Hematopoietic multipotent progenitor cell treated with erythropoietin and hydrocortisone succinate and interleukin-3 and kit ligand, for 17 days (in vitro differentiated cells): ENCODE measurements at places on chromosomes 11 and 22.
A peak's percentile ranks its signal among the peaks of the same experiment; 100 is the strongest.

DNA sequence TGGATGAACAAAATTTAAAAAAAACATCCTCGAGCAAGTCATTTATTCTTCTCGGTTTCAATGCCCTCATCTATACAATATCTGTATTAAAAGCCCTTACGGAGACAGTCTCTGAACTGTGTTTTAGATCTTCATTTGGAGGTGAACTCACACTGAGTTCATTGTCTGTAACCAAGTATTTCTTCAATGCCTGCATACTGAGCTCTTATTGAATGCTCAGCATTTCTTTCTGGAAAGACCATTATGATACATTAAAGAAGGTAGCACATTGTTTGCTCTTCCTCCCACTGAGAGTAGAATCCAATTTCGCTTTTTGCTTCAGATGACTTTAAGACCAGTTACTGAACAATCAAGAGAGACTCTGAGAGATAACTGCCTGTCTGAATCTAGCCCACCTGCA is 1.7 kb upstream of the ANO3 start:
- DNase-seq: no peak

DNA sequence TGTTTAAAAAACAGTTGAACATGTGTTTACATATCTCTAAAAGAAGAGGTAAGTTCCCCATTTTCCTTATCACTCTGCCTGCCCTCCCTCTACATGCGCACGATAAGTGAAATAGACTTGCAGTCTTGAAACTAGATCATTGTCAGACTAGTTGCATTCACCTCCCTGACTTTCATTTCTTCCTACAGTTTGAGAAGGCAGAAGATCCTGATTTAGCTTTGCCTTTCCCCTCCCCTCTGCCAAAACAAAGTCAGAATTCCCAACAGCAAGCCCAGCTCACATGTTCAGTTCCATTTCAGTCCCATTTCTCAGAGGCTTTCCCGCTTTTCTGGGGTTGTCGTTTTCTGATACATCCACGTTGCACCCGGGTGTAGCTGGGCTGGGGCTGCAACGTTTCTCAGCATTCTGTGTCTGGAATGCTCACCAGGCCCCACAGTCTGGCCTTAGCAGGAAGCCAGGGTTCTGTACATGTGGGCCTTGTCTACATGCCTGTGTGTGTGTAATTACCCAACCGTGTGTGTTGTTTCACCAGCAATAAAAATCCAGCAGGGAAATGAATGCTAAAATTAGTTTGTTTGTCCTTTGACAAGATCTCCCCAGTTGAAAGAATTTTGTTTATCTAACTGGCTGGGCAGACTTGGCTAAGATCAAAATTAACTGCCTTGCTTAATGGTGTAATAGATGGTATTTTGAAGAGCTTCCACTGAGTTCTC is 179.2 kb downstream of the DBX1 start:
- DNase-seq: no peak

DNA sequence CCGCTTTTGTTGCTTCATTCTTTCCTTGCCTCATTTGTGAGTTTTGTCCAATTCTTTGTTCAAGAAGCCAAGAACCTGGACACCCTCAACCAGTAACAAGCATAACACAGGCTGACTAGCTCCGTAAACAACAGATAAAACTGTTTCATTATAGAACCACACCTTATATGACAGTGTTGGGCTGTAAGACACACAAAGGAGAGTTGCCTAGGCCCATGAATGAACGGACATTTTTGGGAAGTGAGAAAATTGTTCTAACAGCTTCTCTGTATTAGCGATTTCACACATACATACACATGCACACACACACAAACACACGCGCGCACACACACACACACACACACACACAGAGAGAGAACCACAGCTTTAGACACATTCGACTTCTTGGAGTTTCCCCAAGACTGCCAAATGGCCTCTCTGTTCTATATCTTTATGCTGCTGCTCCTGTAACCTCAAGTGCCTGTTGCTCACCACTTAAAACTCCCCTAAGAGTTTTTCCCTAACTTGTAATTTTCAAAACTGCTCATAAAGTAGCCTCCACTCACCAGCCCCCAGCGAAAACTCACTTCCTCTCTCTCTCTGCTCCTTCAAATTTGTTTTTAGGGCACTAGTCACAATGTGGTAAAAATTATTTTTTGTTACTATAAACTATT is 35.9 kb downstream of the CTSC start:
- DNase-seq: no peak

- no peak for DNase-seq
These were observed 24.9 kb upstream of the C11orf58 start for GRCh38 chr11:16713594-16713993.

DNA sequence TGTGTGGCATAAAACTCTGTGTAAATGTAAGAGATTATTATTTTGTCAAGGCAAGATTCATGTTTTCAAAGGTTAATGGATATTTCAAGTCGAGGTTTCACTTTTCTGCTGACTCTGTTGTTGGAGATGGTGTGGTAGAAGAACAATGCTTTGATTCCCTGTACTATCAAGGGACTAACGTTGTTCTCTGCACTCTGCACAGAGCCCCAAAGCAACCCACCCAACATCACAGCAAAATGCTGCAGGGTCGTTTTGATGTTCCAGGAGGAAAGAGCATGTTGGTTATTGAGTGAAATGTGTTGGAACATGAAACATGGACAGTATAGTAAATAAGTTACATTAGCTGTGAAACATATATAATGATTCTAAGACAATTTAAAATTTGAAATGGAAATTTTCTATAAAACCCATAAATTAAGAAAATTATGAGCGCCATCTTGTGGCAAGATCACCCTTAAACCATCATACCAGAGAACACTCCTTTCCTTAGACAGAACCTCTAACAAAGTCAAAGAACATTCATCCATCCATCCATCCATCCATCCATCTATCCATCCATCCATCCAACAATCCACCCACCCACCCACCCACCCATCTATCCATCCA is 164.4 kb upstream of the ZBED5 start:
- DNase-seq: peak; percentile 38

DNA sequence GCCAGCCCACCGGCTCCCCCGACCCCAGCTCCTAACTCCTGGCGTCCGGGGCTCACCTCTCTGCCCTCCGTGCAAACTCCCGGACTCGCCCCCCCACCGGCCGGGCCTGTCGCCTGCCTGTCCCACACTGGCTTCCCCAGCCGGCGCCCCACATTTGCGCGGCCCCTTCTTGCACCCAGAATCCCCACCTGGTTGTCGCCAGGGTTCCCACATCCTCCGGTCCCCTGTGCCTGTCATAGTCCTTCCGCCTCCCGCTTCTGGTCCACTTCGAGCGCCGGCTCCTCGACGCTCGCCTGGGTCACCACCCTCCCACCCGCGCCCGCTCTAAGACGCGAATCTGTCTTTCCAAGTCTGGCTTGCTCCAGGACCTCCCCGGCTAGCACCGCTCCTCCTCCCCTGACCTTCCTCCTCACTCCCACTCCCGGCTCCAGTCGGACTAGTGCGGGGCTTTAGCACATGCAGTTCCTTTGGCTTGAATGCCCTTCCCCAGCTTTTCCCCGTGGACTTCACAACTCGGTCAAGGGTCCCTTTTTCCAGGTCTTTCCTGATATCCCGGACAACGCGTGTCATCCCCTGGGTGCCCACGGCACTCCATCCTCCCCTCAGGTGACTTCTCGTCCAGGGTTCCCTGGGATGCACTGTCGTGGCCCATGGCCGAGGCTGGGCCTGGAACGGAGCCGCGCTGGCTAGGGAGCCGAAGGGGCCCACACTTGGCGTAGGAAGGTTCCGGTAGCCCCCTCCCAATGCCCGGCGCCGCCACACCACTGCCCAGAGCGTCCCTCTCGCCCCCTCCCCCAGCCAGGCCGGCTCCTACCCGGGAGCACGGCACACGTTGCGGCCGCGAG is 635 bp downstream of the SCARF2 start:
- no peak for DNase-seq
